ENCODE measurements at places on chromosomes 4 and X.

- DNase-seq: peak; percentile 10
These were observed 6.1 kb upstream of the ABRAXAS1 start for GRCh38 chr4:83490876-83491450.

DNA sequence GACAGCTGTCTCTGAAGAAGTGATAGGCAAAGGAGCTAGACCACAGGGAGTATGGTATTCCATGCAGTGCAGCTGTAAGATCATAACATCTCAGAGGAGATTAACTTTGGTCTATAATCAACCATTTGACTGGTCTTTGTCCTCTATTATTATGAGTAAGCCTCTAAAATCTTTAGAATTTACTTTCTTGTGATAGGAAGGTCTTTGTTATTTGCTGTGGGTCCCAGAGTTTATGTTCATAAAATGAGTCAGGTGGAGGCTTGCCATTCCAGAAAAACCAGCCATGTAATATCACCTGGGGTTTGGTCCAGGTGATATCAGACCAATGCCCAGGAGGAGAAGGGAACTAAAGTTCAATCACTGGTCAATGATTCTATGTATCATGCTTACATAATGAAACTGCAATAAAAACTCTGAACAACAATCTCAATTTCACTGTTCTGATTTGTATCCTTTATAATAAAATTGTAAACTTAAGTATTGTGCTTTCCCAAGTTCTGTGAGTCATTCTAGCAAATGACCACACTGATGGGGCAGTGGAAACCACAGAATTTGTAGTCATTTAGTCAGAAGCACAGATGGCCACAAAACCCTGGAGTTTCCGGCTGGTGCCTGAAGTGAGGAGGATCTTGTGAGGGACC lies 239.6 kb upstream of the TRAM1L1 start:
- DNase-seq: no peak

DNA sequence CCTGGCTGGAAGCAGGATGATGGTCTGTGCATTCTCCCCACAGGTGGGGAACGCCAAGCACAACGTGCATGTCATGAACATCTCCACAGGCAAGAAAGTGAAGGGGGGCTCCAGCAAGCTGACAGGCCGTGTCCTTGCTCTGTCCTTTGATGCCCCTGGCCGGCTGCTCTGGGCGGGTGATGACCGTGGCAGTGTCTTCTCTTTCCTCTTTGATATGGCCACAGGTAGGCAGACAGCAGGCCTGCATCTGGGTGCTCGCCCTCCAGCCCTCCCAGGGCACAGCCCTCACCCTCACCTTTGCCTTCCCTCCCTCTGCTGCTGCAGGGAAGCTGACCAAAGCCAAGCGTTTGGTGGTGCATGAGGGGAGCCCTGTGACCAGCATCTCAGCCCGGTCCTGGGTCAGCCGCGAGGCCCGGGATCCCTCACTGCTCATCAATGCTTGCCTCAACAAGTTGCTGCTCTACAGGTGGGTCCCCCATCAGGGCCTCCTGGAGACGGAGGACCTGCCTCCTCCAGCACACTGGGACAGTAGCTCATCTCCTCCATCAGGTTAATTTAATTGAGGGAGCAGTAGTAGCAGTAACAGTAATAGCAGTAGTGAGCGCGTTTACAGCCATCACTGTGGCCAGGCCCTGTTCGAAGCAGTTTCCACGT lies 4.6 kb downstream of the WDR13 start:
- no peak for DNase-seq

DNA sequence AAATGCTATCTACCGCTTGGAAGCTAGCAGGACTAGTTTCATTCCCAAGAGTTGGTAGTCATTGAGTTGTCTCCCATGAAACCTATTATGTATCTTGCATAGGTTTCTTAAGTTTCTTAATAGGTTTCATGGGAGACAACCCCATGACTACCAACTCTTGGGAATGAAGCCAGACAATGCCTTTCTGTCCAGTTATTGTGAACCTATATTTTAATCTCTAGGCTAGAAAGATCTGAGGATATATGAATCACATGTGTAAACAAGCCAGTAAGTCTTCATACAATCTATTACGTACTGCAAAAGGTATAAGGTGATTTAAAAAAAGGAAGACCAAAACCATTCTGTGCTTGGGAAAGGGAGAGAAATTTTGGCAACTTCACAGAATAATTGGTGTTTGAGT lies 162.6 kb downstream of the INPP4B start:
- no peak for DNase-seq

- no peak for DNase-seq
These were observed 36.9 kb upstream of the FAT1 start for GRCh38 chr4:186760576-186760975.

DNA sequence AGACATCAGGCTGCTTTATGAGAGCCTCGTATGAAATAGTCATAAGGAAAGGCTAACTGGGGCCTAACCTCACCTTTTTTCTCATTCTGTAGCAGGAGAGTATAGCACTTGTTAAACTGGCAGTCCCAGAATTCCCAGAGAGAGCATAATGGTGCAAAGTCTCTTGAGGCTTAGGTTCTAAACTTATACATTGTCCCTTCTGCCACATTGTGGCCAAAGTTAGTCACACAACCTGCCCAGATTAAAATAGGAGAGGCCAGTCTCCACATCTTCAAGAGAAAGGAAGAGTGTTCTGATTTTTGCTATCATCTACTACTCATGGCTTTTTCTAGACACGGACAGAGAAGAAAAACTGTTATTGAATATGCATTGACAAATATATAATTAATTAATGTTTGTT lies 1588.9 kb upstream of the PCDH7 start:
- DNase-seq: no peak

DNA sequence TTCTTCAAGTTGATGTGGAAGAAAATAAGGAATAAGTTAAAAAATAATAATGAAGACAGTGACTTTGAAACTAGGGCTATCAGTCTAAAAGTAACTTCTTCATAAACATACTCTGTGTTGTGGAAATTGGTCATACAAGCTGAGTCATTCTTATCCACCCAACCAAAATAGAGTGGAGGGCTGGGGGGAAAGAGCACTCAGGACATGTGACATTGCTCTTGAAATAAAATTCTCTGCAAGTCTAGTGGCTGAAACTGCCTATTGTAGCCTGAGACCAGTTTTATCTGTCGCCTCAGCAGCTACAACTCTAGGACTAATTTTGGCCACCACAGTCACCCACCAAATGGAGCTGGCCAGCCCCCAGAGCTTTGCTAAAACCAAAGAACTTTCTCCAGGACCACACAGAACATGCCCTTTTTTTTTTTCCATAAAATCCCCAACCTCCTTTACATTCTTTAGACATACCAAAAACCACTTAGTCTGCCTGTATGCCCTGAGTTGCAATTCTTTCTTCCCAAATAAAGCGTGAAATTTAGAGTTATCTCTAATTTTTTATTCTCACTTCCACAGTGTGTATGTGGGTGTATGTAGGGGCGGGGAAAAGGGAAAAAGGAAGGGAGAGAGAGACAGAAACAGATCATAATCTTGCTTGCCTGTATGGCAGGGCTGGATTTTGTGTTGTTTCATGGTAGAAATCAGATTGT lies 23.0 kb upstream of the SLC25A4 start:
- no peak for DNase-seq

GRCh38 chr4:54556051-54556450 lies 101.7 kb upstream of the KIT start:
- no peak for DNase-seq

- DNase-seq: no peak
These were observed 54.9 kb downstream of the WFS1 start for GRCh38 chr4:6324461-6324998.

- no peak for DNase-seq
These were observed 110.8 kb upstream of the AFF2 start for GRCh38 chrX:148389629-148390028.

DNA sequence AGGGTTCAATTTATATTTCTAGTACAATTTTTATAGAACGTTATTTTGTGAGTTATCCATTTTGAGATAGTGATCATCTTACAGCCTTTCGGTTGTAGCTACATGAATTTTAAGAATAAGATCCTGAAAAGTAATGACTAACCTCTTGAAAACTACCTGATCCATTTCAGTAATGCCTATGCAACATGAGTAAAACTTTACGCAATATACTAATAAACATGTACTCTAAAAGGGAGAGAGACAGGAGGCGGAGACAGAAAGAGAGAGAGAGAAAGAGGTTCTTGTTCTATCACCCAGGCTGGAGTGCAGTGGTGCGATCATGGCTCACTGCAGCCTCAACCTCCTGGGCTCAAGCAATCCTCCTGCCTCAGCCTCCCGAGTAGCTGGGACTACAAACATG lies 816.1 kb downstream of the CCSER1 start:
- DNase-seq: no peak

DNA sequence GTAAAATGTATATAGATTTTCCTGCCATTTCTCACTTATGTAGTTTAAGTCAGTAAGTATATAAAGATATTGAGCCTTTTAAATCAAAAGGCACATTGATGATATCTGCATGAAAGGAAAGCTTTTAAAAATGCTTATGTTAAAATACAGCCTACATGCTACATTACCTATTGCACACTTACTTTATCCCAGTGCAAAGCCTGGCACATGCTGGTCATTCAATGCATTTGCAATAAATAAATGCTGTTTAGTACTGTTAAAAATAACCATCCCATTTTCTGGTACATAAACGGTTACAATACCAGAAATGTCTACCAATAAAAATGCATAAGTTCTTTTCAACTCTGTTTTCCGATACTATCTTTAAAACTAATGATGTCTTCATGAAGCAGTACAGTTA lies 22.1 kb upstream of the SPATA4 start:
- no peak for DNase-seq

DNA sequence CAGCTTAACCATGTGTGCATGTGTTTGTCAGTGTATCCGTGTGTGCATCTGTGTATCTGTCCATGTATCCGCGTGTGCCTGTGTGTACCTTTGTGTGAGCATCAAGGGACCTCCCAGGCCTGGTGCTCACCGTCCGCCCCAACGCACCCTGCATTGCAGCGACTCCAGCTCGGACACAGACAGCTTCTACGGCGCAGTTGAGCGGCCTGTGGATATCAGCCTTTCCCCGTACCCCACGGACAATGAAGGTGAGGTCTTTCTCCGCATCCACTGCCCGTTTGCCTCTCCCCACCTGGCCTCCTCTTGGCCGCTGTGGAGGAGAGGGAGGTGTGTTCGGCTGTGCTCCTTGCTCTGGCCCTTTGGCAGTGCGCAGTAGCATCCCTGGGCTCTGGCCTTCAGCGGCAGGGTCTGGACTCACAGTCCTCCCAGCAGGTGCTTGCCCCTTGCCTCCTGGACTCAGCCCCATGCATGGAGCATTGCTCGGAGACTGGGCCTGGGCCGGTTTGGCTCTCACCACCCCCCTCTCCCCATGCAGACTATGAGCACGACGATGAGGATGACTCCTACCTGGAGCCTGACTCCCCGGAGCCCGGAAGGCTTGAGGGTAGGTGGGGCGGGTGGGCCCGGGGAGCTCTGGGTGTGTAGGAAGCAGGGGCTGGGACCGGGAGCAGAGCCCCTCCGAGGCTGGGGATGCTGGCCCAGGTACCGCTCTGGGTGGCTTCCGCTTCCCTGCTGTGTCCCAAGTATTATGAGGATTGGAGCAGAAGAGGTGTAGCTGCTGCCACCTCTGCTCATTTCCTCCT lies 16.4 kb upstream of the ADD1 start:
- DNase-seq: no peak

GRCh38 chr4:13524504-13525243 lies 19.6 kb downstream of the NKX3-2 start:
- no peak for DNase-seq

DNA sequence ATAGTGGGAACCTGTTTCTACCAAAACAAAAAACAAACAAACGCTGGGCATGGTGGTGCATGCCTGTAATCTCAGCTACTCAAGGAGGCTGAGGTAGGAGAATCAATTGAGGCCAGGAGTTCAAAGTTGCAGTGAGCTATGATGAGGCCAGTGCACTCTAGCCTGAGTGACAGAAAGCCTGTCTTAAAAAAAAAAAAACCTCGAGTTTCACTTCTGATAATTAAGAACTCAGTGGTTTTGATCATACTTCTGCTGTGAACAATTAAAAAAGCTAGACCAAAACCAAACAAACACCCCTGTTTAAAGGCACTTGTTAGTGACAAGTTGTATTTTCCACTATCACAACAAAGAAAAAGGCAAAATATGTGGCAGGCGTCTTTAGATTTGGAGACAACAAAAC lies 15.0 kb upstream of the UBE2D3 start:
- DNase-seq: no peak

DNA sequence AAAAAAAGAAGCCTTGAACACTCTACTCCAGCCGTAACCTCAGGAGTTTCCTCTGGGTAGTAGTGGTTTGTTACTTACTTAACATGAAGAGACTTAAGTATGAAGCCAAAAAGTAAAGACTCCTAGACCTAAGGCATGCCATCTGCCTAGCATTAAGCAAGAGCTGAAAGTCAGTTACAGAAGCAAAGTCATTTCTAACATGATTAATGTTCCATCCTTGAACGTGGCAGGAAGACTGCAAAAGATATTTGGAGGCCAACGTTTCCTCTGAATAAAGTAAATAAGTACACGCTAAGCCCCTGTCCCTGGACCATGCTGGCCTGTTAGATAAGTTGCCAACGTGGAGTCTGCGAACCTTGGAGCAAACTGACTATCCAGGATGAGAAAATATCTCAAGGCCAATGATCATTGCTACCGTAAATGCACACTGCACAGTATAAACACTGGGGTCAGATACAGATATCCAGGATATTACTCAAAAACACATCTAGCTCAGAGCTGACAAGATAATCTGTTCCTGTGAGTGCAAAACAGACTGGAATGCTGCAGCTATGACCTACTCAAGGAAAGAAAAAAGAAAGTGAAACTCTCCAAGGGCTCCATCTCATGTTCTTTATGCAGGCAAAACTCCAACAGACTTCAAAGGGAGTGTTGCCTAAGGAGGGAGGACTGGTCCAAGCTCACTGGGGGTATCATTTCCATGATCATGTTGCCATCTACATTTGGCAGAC lies 255.8 kb downstream of the COL25A1 start:
- DNase-seq: no peak

DNA sequence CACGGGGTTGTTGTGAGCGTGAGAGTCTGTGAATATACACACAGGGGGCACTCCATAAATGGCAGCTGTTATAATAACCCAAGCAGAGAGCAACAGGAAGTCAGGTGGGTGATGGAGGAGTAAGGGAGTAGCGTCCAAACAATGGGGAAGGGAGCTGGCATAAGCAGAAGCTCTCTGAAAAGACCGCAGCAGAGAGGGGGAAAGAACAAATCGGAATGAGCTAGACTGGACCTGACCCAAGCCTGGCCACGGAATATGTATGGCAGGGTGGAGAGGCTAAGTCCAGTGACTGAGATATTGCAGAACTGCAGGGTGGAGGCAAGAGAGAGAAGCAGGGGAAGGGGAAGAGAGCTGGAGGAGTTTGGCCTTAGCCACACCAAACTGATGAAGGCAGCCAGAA lies 6.5 kb upstream of the GJB1 start:
- no peak for DNase-seq

DNA sequence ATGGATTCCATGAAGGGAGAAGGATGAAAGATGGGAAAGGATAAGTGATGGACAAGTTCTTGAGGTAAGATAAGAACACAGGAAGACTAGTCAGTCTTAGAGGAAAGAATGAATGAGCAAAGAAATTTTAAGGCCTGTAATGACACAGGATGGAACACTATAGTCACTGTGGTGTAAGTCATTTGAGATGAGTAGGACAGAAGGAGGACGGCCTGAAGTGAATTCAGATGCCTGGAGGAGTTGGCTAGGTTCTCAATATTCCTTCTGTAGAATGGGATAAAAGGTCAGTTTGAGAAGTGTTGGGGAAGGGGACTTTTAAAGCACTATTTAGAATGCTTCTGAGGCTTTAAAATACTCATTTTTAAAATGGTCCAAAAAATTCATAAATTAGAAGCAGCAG lies 3.9 kb downstream of the MSMO1 start:
- no peak for DNase-seq

Data from GDM1 (cell line).